GM13977 (cell line): ENCODE measurements at places on chromosomes 1 and 21.

GRCh38 chr1:198220428-198220827, 63.6 kb downstream of the NEK7 start:
- DNase-seq, result no peak

DNA sequence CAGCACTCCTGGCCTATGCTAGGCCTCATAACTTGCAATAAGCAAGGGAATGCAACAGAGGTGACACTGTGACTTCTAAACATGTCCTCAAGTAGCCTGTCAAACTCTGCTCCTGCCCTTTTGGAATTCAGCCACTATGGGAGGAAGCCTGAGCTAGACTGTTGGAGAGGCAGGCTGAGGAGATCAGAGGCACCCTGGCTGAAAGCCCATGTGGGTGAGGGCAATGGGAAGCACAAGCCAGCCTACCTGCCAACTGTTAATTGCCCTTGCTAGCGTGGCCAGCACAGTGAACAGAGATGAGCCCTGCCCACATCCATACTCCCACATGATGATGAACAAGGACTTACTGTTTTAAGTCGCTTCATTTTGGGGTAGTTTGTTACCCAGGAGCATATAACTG, 17.7 kb downstream of the GNB1 start:
- DNase-seq, result no peak

DNA sequence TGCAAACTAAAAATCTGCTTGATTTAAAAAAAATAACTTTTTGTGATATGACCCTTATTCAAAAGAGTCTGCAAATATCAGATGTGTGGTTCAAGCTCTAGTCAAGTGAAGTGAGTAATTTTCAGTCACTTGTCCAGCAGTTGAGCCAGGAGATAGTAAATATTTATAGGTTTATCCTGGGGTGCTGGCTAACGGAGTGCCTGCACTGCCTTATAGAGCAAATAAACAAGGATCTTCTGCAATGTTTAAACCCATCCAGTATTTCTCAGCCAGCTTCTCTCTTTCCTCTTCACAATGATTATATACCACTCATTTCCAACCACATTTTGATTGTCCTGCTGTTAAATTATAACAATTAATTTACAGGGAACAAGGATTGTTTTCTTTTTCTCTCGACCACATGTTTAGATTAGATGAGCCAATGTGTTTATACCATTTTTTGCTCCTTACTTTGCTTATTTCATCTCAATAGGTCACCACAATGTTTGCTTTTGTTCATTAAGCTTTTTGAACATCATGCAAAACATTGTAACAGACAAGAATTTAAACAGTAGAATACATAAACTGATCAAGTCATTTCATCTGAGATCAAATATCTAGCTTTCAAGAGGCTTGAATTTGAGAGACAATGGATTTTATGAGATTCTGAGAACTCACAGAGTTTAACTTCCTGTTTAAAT, 60.3 kb upstream of the GREM2 start:
- DNase-seq, result no peak

GRCh38 chr1:181504399-181504842, 21.1 kb downstream of the CACNA1E start:
- peak; percentile 57 for DNase-seq

- no peak for DNase-seq
Observed at GRCh38 chr1:57013522-57013921, 47.7 kb upstream of the C8B start.

DNA sequence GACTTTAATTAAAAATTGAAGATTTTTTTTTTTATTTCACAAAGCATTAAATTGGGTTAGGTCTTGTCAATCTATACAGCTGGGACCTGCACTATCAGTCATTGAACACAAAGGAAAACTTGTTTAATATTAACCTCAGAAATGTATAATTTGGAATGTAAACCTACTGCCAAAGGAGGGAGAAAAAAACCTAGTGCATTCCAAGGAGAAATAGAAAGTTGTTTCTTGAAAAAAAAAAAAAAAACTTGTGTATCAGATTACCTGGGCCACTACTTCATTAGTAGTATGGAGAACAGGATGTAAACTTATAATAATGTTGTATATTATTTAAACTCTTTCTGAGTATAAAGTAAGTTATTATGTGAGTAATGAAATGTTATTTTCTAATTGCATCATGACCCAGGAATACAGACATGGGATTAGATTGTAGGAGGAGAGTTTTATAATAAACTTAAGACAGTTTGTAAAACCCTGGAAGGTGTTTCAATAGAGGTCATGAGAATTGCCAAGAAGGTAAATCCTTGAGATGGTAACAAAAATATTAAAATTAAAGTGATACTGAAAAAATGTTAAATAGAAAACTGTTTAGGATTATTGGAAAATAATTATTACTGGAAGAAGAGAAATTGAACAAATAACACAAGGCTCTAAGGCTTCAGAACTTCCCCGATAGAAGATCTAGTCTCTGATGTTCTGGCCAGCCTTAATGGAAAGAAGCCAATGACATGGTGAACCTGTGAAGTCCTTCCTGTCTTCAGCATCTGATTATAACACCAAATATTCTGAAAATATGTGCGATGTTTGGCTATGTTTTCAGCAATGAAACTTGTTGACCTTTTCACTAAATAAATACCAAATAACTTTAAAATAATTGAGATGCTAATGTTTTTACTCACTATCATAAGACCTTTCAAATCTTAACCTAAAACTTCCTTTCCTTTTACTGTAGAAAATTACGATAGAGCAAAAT, 412.8 kb upstream of the LYPLAL1 start:
- DNase-seq, result no peak

DNA sequence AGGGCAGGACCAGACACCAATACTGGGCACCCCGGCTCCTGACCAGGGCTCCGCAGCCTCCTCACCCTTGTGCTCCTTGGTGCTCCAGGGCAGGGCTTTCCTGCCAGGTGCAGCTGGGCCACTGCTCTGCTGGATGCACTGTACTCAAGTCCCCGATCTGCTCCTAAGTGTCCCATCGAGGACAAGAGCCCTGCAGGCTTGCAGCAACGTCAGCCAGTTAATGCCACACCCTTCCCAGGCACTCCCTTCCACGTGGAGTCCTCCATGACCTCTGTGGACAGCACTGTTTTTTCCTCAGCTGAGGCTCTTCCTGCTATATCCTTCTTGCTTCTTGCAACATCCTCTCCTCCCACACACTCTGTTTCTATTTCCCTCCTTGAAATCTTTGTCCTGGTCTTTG, 94.0 kb upstream of the NGF start:
- DNase-seq, result no peak

DNA sequence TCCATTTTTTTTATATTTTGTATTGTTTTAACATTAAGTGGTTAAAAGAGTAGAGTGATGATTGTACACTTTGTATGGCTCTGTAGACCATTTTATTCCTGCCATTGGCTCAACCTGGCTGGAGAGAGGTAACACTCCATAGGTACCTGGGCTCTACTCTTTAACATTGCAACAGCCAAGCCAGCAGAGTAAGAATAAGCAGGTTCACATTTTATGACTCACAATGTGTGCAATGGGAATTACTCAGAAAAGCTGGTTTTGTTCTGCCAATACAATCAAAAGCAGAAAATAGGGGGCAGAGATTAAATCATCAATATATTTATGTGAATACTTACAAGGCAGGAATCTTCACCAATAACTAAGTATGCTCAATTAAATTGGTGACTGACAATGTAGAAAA, 1324.0 kb downstream of the AMY1C start:
- no peak for DNase-seq

DNA sequence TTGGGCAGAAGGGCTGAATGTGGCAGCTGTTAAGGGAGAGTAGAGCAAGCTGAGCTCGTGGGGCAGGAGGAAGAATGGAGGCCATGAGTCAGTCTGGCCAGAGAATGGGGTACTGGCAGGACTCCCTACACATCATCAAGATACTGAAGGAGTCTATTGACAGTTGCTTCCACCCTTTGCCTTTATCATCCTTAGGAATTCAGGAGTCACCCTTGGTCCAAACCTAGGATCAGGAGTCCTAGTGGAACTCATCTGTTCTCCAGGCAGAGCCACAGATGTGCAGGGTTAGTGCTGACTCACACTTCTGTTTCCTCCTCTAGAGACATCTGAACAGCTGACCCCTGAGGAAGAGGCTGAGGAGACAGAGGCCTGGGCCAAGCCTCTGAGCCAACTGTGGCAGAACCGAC, 18.7 kb upstream of the ST3GAL3 start:
- DNase-seq, result no peak

GRCh38 chr1:228211531-228212414, 3.9 kb downstream of the OBSCN start:
- DNase-seq, result no peak

GRCh38 chr21:17903029-17903806, 84.1 kb upstream of the C21orf91 start:
- peak; percentile 45 for DNase-seq

- DNase-seq, result no peak
Observed at GRCh38 chr1:166379447-166379846, 212.6 kb upstream of the FAM78B start.

GRCh38 chr1:114002492-114003239, 23.4 kb downstream of the OLFML3 start:
- no peak for DNase-seq

GRCh38 chr1:67441739-67442281, 11.6 kb upstream of the SERBP1 start:
- DNase-seq, result no peak

GRCh38 chr21:45461369-45461750, 56.4 kb downstream of the COL18A1 start:
- no peak for DNase-seq

- DNase-seq, result no peak
Observed at GRCh38 chr1:59199719-59200376, 97.0 kb upstream of the FGGY start.

GRCh38 chr21:34807146-34807880, 138.5 kb downstream of the CLIC6 start:
- peak; percentile 66 for DNase-seq

GRCh38 chr1:43058056-43058455, 99.4 kb upstream of the SLC2A1 start:
- no peak for DNase-seq

DNA sequence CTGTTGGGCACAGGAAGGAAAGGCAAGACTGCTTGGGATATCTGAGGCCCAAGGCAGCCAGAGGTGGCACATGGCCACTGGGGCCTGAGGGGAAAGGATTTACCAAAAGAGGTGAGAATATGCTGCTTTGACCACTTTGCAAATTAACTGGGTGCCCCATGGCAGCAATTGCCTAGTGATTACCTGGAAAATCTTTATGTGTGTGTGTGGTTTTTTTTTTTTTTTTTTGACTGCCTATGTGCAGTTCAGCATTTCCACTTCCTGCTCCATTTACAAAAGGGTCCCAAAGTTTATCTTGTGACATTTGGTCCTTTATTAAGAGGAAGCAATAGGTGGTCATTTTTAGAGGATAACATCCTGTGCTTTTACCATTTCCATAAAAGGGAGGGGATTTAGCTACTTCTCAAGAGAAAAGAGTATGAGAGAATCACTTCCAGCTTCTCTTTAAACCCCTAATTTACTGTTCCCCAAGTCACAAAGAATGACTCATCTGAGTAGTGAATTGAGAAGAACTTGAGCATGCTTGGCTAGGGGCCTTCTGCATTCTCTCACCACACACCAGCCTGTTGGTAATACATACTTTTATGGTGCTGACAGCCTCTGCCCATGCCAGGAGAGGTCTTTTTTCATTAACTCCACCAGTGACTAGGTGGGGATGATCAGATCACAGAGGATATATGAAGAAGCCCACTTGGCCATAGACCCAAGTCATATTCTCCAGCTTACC, 52.1 kb downstream of the SYDE2 start:
- peak; percentile 43 for DNase-seq
